Activated CD4-positive, CD25-positive, alpha-beta regulatory T cell (primary cell): ENCODE measurements at places on chromosomes 3 and 15.

DNA sequence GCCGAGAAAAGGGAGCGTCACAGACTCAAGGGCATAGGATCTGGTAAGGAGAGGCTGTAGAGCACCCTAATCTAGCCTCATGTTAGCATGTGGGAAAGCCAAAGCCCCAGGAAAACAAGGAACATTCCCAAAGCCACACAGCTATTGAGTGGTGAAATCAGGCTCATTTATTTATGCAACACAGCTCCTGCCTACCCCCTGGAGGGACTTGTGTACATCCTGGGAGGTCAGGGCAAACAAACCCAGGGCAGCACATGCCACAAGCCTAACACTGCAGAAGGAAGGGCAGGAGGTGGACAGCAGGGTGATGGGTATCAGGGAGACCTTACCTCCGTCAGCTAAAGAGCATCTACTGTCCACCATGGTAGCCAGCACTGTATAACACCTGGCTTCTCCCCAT, 283.5 kb downstream of the RPLP1 start:
- DNase-seq: no peak

DNA sequence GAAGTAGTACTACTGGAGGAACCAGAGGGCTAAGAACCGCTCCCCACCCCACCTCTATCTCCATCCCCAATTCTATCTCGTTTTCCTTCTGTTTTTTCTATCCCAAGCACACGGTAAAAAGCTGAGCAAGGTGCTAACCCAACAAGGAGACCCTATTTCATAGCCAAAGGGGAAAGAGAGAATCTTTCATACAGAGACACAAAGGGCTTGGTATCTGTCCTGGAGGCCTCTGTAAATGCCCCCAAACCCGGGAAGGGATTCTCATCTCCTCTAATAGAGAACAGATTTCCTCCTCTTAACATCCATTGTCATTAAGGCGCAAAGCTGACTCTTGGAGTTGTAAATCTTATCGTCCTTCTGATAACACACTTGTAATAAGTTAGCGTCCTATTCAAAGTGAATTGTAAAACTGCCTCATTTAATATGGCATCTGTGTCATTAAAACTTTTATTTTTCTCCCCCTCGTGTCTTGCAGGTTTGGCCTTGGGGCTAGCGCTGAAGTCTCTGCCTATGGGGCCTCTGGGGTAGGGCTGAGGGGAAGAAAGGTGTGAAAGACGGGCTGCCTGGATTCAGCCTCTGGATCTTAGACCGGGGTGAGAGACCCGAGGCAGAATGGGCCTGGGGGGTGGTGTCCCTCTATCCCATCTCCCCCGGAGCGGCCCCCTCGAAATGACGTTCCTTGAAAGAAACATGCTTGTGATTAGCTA, 12.1 kb downstream of the NR2F2 start:
- DNase-seq: no peak

- DNase-seq: no peak
Measured at GRCh38 chr3:193775421-193776077, 182.5 kb downstream of the OPA1 start.

- DNase-seq: no peak
Measured at GRCh38 chr3:41202834-41203345, 3.6 kb downstream of the CTNNB1 start.

DNA sequence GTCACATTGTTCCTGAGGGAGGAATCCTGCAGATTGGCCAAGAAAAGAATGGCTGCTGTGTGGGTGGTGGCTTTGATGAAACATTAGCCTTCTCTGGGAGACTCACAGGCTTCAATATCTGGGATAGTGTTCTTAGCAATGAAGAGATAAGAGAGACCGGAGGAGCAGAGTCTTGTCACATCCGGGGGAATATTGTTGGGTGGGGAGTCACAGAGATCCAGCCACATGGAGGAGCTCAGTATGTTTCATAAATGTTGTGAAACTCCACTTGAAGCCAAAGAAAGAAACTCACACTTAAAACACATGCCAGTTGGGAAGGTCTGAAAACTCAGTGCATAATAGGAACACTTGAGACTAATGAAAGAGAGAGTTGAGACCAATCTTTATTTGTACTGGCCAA, 6.1 kb downstream of the PTX3 start:
- no peak for DNase-seq

DNA sequence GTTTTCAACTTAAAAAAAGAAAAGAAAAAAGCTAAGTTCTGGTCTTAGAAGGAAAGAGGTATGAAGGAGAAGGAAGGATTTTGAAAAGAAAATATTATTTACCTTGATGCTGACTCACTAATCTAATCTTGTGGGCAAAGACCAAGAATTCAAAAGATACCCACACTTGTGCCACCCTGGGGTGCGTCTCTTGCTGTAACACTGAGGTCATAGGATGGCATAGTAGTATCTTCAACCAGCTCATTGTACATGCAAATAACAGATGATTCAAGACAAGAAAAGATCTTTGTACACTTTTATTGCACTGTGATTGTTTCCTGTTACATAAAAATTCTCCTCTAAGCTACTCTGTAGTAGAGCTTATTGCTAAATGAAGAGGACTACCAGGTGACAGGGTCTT, 17.3 kb downstream of the PLS1 start:
- no peak for DNase-seq

GRCh38 chr15:87949575-87950223, 306.8 kb downstream of the NTRK3 start:
- DNase-seq: no peak

GRCh38 chr3:111084911-111085310, 13.3 kb downstream of the NECTIN3 start:
- DNase-seq: no peak

DNA sequence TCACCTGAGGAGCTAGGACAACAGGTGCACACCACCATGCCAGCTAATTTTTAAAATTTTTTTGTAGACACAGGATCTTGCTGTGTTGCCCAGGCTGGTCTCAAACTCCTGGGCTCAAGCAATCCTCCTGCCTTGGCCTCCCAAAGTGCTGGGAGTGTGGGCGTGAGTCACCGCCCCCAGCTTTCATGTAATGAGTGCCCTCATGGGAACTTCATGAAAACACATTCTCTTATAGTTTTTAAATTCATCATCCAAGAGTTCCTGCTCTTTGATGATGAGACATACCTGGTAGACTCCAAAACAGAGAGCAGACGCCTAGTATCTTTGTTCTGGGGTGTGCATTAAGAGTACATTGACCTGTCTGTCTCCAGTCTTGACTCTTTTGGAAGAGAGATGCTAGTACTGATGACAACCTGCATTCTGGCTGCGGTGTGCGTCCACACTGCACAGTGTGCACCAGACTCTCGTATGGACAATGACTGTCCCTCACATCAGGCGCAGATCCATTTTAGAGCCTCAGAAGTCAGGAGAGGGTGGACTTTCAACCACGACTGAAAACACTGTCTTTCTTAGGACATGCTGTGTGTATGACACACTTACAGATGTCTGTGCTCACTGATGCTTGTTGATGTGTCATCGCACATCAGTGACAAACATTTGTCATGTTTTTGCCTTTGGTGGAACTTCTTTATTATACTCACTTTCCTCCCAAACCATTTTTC, 2.0 kb downstream of the NRROS start:
- DNase-seq: no peak

- no peak for DNase-seq
Measured at GRCh38 chr15:81195339-81195864, 1.3 kb upstream of the IL16 start.

GRCh38 chr3:171054921-171055320, 28.4 kb upstream of the SLC2A2 start:
- DNase-seq: no peak

- no peak for DNase-seq
Measured at GRCh38 chr3:188948997-188949389, 222.8 kb upstream of the TPRG1 start.

GRCh38 chr3:39383881-39384664, 903 bp downstream of the SLC25A38 start:
- DNase-seq: no peak

DNA sequence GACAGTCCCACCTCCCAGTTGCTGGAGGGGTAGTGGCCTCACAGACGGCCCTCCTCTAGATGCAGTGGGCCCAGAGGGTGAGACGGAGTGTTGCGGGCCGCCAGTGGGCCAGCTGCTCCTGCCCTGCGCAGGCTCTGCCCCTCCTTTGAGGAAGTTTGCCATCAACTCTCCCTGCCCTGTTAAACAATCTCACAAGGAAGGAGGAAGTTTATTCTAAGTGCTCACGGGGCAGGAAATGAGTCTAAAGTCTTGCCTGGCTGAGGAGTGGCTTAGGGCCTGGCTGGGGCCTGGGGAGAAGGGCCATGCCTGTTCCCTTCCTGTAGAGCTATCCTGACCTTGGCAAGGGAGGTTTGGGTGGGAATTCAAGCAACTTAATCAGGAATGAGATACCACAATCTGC, at the start of gene FAM3D:
Gene FAM3D (minus strand): TSS at position 92 of the 400 bp plus-strand sequence. CDS start 11,211 bp downstream, outside the sequence.
- DNase-seq: no peak

- DNase-seq: no peak
Measured at GRCh38 chr15:42286445-42287029, 13.3 kb upstream of the TMEM87A start.

GRCh38 chr3:142876417-142876816, 12.5 kb downstream of the PCOLCE2 start:
- no peak for DNase-seq

- no peak for DNase-seq
Measured at GRCh38 chr3:140316868-140317400, 360.9 kb upstream of the TRIM42 start.

DNA sequence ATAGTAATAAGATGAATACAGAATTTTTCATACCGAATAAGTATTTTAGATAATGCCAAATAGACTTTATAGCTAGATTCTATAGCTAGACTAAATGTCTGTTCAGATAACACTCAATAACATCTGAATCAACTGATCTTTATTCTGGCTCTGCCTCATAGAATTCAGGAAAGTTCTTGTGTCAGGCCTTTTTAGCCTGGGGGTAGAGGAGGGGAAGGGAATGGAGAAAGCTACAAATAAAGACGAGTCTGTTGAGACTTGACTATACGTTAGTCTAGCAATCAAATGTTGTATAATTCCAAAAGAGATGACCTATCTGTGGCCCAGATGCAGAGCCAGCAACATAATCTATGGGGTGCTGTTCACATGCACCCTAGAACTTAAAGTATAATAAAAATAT, 106.6 kb upstream of the ABI3BP start:
- DNase-seq: no peak

DNA sequence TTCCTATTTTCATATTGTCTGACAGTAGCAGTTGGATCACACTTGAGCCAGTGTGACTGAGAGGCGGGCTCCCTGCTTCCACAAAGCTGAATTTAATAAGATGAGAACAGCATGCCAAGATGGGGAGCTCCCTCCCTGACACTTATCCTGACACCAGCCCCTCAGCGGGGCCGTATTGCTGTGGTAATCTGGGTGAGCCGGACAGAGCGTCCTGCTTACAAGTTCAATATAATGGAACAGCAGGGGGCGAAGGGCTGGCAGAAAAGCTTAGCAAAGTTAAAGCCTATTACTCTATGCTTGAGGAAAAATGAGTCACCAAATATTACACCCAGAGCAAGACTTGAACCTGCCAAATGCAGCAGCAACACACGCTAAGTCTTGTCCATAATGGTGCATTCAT, 163.8 kb upstream of the CMC1 start:
- no peak for DNase-seq

DNA sequence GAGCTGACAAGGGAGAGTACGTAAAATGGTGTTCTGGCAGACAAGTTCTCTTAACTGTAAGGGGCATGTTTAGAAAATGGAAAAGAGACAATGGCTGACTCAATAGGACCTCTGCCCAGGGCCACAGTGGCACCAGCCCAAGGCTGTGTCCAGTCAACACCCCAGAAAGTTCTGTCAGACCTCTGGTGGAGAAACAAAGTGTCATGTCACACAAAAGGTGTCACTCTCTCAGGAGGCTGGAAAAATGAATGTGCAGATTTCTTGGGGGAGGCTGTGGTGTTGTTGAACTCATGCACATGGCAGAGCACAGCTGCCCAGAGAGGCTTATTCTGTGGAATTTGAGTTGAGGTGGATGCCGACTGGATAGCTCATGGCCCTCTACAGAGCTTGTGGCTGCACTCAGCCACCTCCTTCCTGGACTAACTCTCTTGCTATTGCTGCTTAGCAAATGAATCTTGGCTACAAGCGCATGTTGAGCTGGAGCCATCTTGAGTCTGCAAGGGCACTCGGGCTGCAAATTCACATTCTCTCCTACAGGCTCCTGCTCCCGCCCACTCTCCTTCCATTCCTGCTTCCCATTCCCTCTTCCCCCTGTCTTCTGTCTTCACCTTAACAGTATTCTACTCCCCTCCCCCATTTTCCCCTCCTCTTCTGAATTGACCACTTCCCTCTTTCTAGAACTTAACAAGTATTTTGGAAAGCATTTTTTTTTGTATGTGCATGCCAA, 55.8 kb upstream of the SLC7A14 start:
- no peak for DNase-seq

- DNase-seq: no peak
Measured at GRCh38 chr3:133230195-133230594, 169.7 kb upstream of the BFSP2 start.

DNA sequence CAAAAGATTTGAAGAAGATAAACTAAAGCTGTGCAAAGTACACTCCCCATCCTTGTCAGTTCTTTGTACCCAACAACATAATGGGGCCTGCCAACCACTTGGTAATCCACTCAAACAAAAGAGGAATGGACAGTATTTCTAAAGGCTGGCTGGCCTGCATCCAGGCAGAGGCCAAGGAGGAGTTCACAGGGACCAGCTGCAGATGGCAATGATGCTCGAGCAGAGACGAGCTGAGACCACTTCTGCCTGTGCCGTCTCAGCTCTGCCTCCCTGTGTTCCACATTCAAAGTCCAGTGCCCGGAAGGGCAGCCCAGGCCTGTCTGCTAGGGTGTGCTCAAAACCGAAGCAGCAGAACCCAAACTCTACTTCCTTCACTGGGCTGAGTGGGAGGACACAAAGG, 14.3 kb downstream of the CXCR6 start:
- no peak for DNase-seq

GRCh38 chr15:41746802-41747201, 27.5 kb upstream of the MAPKBP1 start:
- DNase-seq: no peak

GRCh38 chr3:169264711-169265110, 398.8 kb downstream of the MECOM start:
- no peak for DNase-seq

DNA sequence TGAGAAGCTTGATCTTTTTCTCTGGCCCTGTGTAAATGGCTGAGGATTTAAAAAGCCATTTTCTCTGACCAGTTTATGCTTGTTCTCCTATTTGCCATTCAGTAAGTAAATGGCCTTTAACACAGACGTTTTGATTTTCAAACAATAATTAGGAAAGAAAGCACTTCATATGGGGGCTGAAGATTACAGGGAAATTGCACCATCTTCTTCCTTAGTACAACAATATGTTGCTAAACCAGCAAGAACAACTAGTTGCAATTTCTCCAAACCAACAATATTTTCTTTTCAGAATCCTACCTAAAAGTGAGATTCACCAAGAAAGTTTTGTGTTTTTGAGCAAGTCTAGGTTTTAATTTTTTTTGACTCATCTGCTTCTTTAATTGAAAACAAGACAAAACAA, 80.5 kb upstream of the CCNL1 start:
- no peak for DNase-seq

GRCh38 chr15:89395996-89396395, 61.4 kb upstream of the POLG start:
- no peak for DNase-seq

- no peak for DNase-seq
Measured at GRCh38 chr15:59924096-59924495, 80.0 kb upstream of the FOXB1 start.

- no peak for DNase-seq
Measured at GRCh38 chr3:62873761-62874710, 1.2 kb downstream of the CADPS start.

GRCh38 chr3:18064586-18064985, 322.2 kb upstream of the TBC1D5 start:
- no peak for DNase-seq

- DNase-seq: no peak
Measured at GRCh38 chr15:60970246-60971170, 258.6 kb downstream of the RORA start.
